Activated CD4-positive, alpha-beta T cell treated with anti-CD3 and anti-CD28 coated beads for 24 hours (primary cell): ENCODE measurements at places on chromosomes 3 and 15.

GRCh38 chr15:40060236-40060961 is 21.4 kb upstream of the SRP14 start:
- no peak for DNase-seq

- no peak for DNase-seq
Observed at GRCh38 chr3:103308921-103309320, 874.1 kb downstream of the ZPLD1 start.

- no peak for DNase-seq
Observed at GRCh38 chr15:82551646-82552247, 11.5 kb upstream of the RPS17 start.

DNA sequence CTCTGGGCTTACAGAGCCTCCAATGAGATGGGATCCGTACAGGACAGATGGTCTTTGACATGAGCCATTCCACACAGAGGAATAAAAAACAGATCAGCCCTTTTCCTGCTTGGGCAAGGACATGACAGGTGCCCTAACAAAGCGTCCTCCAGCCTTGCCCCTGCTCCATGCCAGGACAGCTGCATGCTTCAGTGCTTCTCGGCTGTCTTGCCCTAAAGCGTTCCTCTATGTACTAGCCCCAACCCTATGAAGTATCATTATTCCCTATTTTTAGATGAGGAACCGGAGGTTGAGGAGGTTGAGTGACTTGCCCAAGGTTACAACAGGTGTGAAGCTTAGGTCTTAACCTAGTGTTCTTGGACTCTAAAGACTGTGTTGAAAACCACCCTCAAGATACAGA is 10.5 kb downstream of the POMGNT2 start:
- no peak for DNase-seq

DNA sequence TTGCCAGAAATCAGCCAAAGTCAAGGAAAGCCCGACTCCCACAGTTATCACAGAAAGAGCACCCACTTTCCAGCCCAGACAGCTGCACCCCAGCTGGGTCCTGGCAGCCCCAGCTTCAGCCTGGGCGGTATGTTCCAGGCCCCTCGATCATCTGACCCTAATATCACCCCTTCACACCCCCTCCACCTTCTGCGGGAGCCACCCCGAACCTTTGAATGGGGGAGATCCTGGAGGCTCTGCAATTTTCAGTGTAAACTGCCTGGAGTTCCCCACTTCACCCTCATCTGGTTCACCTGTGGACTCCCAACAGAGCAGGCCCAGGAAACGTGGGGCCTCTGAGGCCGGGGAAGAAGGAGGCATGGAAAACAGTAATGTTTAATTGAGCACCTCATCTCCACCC is 5.9 kb downstream of the PRSS50 start:
- DNase-seq = no peak

DNA sequence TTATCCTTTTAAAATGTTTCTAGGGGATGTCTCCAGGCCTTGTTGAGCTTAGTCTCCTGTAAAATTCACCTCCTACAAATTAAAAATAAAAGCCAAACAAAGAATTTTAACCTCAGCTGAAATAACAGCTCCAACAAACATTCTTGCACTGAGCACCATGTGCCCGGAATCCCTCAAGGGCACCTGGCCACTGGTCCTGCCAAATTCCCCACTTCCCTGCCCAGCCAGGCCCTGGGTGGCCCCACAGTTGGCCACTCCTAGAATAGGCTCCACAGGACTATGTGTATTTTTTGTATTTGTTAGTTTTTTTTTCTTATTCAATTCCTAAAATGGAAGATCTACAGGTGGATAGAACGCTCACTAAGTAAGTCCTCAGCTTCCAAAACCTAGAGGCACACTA is 33.1 kb upstream of the PLA2G4E start:
- no peak for DNase-seq

GRCh38 chr3:85670634-85671205 is 711.9 kb downstream of the CADM2 start:
- no peak for DNase-seq

- DNase-seq = no peak
Observed at GRCh38 chr3:61192222-61192621, 59.0 kb downstream of the FHIT start.

GRCh38 chr3:14785207-14786155 is 33.3 kb upstream of the FGD5 start:
- no peak for DNase-seq

DNA sequence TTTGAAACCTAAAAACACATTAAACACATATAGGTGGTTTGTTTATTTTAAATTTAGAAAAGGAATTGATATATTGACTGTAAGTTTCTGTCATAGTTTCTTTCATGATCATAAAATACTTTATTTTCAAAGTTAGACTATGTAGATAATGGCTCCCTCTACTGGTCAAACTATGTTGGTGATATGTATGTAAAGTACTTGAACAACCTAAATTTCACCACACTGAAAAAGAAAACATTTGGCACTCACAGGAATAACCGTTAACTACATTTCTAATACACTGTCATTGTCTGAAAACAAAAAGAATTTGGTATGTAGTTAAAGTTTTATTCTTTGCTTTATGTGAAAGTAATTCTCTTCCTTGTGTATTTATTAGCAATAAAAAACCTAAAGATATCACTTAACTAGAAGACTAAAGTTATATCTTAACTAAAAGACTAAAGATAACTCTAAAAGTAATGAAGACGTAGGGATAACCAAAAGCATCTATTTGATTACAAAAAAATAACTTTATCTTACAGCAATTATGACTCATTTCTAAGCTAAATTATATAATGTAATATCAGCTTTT is 427.5 kb downstream of the VGLL3 start:
- no peak for DNase-seq
